Cerebellum (tissue), 4 donors: ENCODE measurements at places on chromosomes 5 and 9. TPM values are rescaled to one million over a fixed set of nuclear protein-coding genes. Genes with fewer than 3 reads are reported as not detected.

CNTLN gene
- 28.9 TPM for total RNA-seq

CMBL gene
- total RNA-seq = 10.0 TPM

COL27A1 gene
- total RNA-seq = 15.5 TPM

MUSK gene
- total RNA-seq = 0.27 TPM

SRP19 gene
- 32.0 TPM for total RNA-seq

PRLR gene
- 5.2 TPM for total RNA-seq

NXNL2 gene
- 0.36 TPM for total RNA-seq

STPG3 gene
- not detected for total RNA-seq

RAB24 gene
- total RNA-seq = 9.5 TPM

IL5 gene
- total RNA-seq = not detected

TLN1 gene
- 29.4 TPM for total RNA-seq

GALNT10 gene
- total RNA-seq = 11.6 TPM

PALM2AKAP2 gene
- 4.5 TPM for total RNA-seq

C5orf46 gene
- not detected for total RNA-seq

PDGFRB gene
- total RNA-seq = 37.9 TPM

NSMF gene
- 26.7 TPM for total RNA-seq

PHF24 gene
- total RNA-seq = 12.0 TPM

SERF1A gene
- total RNA-seq = 23.0 TPM

TAL2 gene
- 2.4 TPM for total RNA-seq

ANGPTL2 gene
- 8.5 TPM for total RNA-seq

LCN1 gene
- not detected for total RNA-seq

ENHO gene
- 27.1 TPM for total RNA-seq

MYMK gene
- total RNA-seq = not detected

FAM221B gene
- total RNA-seq = not detected

SREK1IP1 gene
- 20.6 TPM for total RNA-seq

CER1 gene
- total RNA-seq = 1.2 TPM

CAMK4 gene
- 75.1 TPM for total RNA-seq

ALDH1A1 gene
- 2.5 TPM for total RNA-seq

ACSL6 gene
- total RNA-seq = 55.9 TPM

GFI1B gene
- total RNA-seq = 0.09 TPM

GRXCR2 gene
- total RNA-seq = not detected

CARD9 gene
- total RNA-seq = 1.9 TPM

TMEM174 gene
- not detected for total RNA-seq

FAXDC2 gene
- total RNA-seq = 9.4 TPM

CRB2 gene
- total RNA-seq = 18.1 TPM

IL13 gene
- total RNA-seq = not detected

PCDHGA6 gene
- 23.6 TPM for total RNA-seq

PLAC8L1 gene
- total RNA-seq = not detected

STOML2 gene
- 35.6 TPM for total RNA-seq

DEPDC1B gene
- total RNA-seq = 14.2 TPM

DCANP1 gene
- total RNA-seq = not detected

ZNG1E gene
- 92.7 TPM for total RNA-seq

CDC20B gene
- 0.18 TPM for total RNA-seq

AGXT2 gene
- total RNA-seq = not detected

PCDHGA11 gene
- total RNA-seq = 29.1 TPM

ANKRD31 gene
- 0.82 TPM for total RNA-seq

BAAT gene
- not detected for total RNA-seq
